ENCODE measurements at places on chromosomes 6 and 20. TPM values are rescaled to one million over a fixed set of nuclear protein-coding genes. Genes with fewer than 3 reads are reported as not detected.

Gene LY6G6C
- 0.71 TPM for polyA plus RNA-seq

Gene RAET1G
- polyA plus RNA-seq: 1.7 TPM

Gene PCIF1
- 49.9 TPM for polyA plus RNA-seq

Gene LZTS3
- 83.2 TPM for polyA plus RNA-seq

Gene CAGE1
- polyA plus RNA-seq: not detected

Gene RIPOR2
- polyA plus RNA-seq: 25.0 TPM

Gene RSPO4
- 7.8 TPM for polyA plus RNA-seq
